ENCODE measurements at places on chromosomes 4 and X.

GRCh38 chrX:9336456-9336855 lies 128.4 kb upstream of the TBL1X start:
- no peak for DNase-seq

DNA sequence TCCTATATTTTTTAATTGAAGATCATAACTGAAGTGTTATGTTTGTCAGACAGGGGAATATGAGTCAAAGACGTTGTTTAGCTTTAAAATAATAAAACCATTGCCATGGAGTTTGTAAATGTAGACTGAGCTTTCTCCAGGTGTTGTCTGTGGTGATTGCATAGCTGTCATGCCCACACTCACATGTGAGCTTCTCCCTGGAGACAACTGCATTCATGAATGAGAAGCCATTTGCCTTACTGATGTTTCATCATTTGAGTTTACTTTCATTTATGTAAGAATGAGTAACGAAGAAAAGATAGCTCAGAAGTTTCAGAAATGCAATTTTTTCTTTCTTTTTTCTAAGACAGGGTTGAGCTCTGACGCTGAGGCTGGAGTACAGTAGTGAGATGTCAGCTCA lies 339.1 kb downstream of the GALNTL6 start:
- no peak for DNase-seq

DNA sequence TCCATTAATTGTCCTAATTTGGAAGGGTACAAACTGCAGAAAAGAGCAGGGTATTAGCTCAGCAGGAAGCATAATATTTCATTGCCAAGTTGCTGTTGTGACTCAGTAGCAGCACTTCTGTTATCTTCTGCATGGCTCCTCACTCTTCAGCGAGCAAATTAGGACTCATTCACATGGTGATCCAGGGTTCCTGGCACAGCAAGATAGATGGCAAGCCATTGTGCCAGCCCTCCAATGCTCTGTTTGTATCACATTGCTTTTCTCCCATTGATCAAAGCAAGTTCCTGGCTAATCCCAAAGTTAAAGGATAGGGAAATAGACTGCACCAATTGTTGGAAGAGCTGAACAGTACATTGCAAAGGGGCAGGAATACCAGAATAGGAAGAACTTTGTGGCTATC lies 382.5 kb upstream of the ATOH1 start:
- DNase-seq: peak; percentile 2

GRCh38 chr4:33722800-33723516 lies 2521.4 kb downstream of the ARAP2 start:
- peak; percentile 23 for DNase-seq

- DNase-seq: no peak
Measured at GRCh38 chrX:52270453-52271116, 85.9 kb downstream of the MAGED4 start.

GRCh38 chrX:98405376-98405775 lies 1521.7 kb downstream of the RPA4 start:
- peak; percentile 33 for DNase-seq

DNA sequence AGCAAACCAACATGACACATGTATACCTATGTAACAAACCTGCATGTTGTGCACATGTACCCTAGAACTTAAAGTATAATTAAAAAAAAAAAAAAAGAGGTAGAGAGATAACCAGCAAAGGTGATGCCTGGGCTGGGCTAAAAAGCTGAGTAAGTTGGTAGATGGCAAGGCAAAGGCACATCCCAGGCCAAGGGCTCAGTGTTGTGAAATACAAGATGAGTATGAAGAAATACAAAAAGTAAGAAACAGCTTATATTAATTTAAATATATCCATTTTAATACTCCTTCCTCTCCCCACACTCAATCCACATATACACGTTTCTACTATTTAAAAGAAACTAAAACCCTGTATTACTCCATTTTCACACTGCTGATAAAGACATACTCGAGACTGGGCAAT lies 25.8 kb downstream of the TEC start:
- DNase-seq: no peak

- no peak for DNase-seq
Measured at GRCh38 chr4:81142744-81143143, 72.3 kb downstream of the PRKG2 start.

DNA sequence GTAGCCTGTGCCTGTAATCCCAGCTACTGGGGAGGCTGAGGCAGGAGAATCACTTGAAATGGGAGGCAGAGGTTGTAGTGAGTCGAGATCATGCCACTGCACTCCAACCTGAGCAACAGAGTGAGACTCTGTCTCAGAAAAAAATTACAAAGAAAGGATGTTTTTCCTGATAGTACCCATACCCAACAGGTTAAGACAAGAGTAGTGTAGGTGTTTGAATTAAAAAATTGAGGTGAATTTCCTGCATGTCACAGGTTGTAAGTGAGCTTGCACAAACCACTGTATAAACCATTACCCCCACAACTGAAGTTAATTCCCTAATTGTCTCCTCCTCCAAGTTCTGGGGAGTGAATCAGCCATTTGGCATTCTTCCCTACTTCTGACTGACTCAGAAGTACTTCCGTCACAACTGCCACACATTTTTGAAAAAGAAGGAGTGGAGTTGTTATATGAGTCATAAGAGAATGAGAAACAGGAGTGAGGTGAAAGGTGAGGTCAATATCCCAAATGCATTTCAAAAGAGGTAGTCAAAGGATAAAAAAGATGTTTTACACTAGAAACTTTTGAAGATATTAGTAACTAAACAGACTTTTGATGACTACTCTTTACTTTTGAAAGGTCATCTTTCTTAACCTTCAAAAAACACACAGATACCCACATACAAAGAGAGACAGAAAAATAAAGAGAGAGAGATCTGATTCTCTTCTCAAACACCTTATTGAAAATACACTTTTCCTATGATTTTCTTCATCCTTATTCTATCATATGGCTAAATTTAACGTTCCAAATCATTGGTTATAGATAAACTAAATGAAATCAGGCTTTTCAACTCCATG lies 134.5 kb downstream of the BTC start:
- DNase-seq: peak; percentile 97

DNA sequence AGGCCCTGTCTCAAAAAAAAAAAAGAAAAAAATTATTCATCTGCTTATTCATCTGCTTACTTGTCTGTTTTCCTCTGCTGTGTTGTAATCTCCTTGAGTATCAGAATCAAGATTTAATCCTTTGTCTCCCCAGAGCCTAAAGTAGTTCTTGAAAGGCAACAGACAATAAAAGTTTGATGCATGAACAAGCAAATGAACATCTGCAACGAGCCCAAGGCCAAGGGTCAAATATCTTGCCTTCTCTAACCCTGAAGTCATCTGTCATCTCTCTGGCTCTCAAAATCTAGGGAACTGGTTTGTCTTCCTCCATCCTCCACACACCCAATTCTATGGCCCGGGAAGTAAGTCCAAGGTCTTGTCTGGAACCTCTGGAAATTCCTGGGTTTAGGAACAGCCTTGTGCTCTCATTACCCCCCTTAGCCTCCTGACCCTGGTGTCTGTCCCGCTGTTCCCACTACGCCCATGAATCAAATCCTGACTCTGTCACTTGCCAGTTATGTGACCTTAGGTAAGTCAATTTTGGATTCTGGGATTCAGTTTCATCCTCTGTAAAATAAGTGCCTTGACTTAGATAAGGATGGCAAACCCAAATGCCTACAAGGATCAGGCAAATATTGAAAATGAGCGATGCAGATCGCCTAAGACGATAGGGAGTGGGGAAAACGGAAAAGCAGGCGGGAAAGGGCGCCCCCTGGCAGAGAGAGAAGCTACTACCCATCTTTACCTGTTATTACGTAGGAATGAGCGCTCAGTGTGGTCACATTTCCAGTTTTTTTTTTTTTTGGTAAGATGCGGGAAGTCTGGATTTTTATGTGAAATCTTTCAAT lies 102.7 kb upstream of the DHX15 start:
- DNase-seq: no peak

DNA sequence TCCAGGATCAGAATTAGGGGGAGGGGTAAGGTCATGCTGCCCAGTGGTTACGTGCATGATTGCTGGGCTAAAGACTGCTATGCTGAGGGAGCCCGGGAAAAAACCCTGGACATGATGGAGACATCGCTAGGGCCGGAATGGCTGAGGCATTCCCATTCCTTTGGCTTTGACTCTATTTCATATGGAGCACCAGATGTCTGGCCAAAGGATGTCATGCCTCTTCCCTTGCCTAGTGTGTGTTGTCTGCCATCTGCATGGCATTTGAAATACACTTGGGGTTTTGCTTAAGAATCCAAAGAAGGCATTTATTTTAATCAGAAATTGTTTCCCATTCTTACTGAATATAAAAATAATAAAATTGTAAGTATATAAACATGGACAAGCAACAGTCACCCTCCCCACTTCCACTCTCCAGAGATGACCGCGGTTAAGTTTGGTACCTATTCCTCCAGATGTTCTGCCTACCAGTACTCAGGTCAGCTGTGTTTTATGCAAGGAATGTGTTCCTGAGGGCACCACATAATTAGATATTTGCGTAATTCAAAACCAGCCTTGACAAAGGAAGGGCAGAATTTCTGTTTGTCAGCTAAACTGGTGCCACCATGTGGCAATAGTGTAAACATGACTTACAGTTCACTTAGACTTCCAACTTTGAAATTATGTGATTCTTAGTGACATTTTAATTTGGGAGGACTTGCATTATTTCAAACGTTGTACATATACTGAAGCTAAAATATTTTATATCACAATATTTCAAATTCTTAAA lies 105.9 kb downstream of the CT47B1 start:
- DNase-seq: peak; percentile 68

DNA sequence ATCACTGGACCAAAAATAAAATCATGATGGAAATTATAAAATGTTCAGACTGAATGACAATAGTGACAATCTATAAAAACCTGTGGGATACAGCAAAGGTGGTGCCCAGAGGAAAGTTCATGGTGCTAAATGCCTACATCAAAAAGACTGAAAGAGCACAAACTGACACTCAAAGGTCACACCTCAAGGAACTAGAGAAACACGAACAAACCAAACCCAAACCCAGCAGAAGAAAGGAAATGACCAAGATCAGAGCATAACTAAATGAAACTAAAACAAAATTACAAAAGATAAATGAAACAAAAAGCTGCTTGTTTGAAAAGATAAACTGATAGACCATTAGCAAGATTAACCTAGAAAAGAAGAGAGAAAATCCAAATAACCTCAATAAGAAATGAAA lies 78.7 kb downstream of the ANAPC10 start:
- DNase-seq: no peak

GRCh38 chr4:186416451-186417060 lies 138.8 kb downstream of the MTNR1A start:
- no peak for DNase-seq

- DNase-seq: no peak
Measured at GRCh38 chr4:81804849-81805248, 333.1 kb upstream of the RASGEF1B start.

GRCh38 chrX:113726466-113726865 lies 857.4 kb upstream of the HTR2C start:
- DNase-seq: no peak

DNA sequence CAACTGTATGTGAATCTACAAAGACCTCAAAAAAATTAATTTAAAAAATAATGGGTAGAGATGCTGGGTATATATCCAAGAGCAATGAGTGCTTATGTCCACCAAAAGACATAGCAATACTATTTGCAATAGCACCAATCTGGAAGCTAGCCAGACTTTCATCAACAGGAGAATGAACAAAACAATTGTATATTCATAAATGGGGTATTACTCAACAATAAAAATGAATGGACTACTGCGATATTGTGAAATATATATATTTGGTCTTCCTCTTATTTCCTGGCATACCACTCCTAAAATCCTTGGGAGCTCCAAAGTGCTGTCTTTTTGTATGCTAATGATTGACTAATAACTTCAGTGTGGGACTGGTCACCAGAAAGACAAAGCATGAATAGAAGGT lies 77.5 kb downstream of the MSN start:
- no peak for DNase-seq

DNA sequence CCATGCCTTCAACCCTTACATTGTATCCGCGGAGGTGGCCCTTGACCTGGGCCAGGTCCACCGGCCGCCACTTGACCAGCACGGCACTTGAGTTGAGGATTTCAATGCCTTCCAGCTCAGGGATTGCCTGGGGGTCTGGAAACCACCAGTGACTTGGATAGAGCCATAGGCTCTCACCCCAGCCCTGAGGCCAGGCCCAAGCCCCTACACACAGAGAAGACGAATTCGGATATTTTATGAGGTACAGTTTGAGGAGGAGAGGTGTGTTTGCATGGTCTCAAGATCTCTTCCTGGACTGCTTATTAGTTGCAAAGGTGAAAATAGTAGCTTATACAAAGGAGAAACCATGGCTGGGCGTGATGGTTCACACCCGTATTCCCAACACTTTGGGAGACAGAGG lies 20.3 kb downstream of the L1CAM start:
- DNase-seq: no peak

DNA sequence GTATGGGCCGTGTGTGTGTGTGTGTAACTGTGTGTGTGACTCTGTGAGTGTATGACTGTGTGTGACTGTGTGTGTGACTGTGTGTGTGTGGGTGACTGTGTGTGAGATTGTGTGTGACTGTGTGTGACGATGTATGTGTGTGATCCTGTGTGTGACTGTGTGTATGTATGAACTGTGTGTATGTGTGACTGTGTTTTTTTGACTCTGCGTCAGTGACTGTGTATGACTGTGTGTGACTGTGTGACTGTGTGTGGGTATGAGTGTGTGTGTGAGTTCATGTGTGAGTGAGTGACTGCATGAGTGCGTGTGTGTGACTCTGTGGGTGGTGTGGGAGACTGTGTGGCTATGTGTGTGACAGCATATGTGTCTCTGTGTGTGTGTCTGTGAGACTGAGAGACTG lies 81.8 kb downstream of the ZNF718 start:
- DNase-seq: no peak

DNA sequence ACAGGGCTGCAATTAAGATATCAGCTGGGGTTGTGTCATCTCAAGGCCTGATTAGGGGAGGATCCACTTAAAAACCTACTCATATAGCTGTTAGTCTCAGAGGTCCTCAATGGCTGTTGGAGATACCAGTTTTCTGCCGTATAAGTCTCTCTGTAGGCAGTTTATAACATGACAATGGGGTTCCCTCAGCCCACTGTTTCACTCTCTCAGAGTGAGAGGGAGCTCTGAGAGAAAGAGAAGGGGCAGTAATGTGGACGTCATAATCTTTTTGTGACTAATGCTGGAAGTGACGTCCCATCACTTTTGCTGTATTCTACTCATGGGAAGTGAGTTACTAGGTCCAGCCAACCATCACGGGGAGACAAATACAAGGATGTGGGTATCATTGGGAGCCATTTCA lies 70.3 kb downstream of the STIM2 start:
- DNase-seq: no peak

DNA sequence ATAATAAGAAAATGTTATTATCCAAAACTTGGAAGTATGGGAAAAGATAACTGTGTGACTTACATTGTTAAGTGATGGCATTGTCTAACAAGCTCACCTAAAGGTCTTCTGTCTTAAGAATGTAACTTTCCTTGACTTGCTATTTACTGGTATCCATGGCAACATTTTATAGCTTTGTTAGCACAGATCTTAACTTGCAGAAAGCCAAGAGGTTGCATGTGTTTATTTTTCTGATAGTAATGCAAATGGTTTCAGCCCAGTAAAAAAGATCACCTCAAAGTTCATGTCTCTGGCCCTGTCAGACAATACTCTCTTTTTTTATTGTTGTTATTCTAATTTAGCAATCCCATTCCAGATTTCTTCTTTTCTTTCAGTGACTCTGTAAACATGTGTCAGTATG lies 425.3 kb downstream of the SPRY1 start:
- DNase-seq: peak; percentile 59

All from astrocyte of the hippocampus (primary cell).